ENCODE measurements at places on chromosomes 2 and 18.

- no peak for DNase-seq
Measured at GRCh38 chr2:104443145-104443544, 410.8 kb upstream of the POU3F3 start.

DNA sequence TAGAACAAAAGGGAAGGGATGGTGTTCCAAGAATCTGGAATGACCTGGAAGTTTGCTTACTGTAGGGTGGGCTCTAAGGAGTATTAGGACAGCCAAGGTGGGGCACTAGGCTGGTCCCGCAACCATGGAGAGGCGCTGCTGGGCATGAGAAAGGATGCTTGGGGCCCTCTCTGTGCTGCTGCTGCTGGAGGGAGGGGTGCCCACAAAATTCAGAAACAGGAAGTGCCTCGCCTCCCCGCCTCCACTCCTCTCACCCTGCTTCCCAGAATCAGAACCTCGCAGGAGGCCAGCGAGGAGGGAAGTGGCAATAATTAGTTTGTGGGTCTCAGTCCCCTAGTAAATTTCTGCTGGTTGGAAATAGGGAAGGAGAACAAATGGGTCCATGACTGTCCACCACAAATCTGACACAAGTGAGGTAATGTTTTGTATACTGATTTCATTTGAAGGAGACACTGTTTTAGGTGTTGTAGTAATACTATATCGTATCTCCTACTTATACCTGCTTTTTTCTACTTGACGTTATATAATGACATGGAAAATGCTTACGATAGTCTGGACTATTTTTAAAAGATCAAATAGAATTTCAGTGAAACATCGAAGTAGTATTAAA is 7.9 kb upstream of the PDCL3 start:
- DNase-seq = no peak

DNA sequence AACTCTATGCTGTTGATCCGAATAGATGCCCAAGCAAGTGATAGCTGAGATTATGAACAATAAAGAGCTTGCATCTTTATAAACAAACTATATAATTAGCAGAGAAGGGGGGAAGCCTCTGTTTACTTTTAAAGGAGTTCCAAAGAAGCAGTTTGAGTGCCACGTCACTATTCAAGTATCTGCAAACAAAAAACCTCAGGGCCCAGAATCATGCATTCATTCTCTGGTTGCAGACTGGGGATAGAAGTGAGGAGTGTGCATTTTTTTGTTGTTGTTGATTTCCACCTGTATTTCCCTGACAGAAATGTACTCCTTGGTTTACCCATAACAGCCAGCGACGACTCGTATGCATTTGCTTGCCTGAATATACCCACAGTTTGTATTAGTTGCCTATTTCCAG is 264.3 kb downstream of the PTGR3 start:
- DNase-seq = no peak

DNA sequence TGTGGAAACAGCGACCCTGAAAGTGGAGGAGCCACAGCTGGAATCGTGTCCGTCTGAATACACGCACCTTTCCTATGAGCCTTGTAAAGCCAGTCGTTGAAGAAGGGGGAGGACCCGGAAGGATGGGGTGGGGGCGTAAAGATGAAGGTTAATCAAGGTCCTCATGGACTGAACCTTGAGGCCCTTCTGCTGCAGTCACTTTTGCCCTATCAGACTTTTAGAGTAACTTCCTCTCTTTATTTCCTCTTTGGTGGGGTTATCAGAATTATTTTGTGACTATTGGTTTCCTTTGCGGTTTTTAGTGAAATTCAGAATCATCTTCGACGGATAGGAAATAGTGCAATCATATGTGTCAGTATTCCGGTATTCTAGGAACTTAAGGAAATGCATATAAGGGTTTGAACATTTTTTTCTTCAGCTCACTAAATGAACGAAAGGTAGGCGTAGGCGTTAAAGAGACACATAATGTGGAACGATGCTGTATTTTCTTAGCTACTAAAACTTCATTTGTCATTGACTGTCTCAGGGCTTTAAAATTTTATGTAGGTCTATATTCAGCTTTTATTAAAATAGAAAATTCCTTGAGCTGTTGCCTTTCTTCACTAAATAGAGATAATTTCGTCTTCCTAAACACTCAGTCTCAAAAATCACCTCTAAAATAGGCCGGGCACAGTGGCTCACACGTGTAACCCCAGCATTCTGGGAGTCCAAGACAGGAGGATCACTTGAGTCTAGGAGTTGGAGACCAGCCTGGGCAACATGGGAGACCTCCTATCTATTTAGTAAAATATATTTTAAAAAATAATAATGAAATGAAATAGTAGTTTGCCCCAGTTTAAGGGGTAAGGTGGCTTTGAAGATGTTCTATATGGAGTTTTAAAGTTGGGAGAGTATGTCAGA is 1.4 kb upstream of the YES1 start:
- peak; percentile 20 for DNase-seq

DNA sequence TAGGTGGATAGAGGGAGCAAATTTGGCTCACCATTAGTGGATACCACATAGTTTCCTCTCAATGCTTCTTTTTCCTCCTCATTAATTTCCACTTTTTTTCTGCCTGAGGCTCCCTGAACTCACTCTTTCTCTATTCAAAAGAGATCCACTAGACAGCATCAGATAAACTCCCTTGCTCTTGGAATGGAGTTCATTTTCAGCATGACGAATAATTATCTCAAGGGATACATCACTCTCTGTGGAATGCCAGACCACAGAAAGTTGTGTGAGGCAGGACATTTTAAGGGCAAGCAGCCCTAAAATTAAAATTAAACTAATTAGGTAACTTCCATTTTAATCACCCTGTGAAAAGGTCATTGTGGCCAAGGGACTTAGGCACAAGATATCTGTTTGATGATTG is 1920.1 kb upstream of the CELF4 start:
- DNase-seq = peak; percentile 19

DNA sequence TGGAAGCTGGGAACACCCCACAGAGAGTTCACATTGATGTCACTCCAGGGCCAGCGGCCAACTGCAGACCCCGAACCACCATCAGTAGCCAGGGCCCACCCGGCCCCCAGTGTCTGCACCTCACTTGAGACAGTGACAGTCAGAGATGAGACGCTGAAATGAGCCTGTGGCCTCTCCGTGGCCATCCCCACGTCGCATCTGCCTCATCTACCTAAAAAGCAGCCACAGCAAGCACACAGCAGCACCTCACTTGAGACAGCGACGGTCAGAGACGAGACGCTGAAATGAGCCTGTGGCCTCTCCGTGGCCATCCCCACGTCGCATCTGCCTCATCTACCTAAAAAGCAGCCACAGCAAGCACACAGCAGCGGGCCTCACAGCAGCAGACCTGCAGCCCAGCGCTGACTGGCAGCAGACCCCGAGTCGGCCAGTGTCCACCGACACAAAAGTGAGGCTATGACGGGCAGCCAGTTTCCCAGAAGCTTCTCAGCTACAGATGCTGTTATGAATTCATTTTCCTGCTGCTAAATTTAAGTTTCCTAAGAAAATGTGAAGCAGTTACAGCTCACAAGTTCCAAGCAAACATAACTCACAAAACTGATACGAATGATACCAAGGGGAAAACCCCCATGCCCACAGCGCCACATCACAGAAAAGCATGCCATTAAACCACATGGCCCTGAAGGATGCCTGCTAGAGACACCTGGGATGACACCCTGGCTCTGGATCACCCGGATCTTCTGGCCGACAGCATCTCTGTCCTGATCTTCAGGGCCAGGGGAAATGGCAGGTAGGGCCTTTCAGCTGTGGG is 27.7 kb downstream of the SNORC start:
- DNase-seq = no peak

GRCh38 chr18:64384101-64384500 is 235.2 kb upstream of the LINC00305 start:
- DNase-seq = no peak

DNA sequence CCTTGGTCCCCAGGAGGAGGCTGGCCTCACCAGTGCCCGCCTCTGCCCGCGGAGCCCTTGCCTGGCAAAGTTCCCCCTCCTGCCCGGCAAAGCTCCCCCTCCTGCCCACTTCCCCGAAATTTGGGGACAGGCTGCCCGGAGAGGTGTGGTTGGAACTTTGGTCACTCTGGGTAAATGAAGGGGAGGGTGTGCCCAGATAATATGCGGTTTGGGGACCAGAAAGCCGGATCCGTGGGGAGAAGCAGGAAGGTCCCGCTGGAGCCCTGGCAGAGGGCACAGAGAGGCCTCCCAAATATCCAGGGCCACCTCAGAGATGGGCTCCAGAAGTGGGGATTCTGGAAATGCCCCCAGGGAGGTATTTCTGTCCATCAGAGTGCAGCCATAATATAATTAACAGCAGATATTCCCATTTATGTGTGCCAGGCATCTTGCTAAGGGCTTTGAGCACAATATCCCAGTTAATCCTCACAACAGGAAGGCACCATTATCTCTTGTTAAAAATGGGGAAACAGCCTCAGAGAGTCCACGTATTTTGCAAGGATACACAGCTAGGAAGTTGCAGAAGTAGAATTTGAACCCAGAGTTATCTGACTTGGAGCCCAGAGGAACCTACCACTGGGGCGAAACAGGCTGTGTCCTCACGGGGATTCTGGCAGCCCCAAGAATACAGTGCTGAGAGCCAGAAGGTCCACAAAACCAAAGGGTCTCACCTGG is 914 bp downstream of the STEAP3 start:
- DNase-seq = peak; percentile 67

GRCh38 chr2:158783923-158784322 is 11.2 kb upstream of the DAPL1 start:
- no peak for DNase-seq

GRCh38 chr2:164657129-164657528 is 35.8 kb upstream of the GRB14 start:
- no peak for DNase-seq

DNA sequence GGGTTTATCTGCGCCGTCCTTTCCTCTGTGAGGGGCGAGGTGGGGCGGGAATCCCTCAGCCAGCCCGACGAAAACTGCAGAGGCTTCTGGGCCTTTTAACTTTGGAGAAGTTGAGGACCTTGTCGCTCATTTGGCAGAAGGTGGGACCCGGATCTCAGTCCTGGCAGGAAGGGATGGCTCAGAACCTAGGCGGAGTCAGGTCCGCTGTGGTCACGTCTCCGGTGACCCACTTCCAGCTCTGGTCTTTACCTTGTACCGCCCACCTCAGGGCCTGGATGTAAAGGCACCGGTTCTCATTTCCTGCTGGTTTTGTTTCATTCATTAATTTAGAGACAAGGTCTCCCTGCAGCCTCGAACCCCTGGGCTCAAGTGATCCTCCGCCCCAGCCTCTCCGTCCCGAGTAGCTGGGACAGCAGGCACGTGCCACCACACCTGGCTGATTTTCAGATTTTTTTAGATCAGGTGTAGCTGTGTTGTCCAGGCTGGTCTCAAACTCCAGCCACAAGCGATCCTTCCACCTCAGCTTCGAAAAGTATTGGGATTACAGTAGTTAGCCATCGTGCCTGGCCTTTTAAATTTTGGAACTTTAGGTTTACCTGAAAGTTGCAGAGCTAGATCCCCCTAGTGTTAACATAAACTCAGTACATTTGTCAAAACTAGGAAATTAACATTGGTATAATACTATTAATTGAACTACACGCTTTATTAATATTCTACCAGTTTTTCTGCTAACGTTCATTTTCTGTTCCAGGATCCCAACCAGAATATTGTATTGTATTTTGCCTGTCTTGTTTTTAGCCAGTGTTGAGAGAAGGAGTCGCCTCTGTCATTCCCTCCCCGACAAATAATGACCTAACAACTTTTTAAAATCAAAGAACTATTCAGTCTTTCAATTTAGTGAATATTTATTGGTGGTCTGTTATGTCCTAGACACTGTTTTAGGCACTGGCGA is 852 bp downstream of the POLI start:
- peak; percentile 65 for DNase-seq

DNA sequence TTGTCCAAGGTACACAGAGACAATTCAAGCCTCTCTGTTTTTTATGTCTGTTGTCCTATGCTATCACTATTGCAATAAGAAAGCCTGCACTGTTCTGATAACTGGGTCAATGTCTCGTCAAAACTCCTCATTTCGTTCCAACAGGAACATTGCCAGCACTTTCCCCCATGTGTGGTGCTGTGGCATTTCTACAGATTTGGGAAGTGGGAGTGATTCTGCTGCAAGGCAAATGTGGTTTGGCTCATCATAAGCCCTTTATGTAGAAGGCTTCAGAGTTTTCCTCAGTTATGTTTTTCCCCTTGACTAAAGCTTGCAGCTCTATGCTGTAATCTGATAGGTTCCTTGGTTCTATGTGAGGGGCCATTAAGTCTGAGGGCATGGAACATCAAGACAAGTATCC is 324.1 kb upstream of the TCF4 start:
- no peak for DNase-seq

Measured in SK-N-SH (cell line).